Right lung (tissue), 10 donors: ENCODE measurements at places on chromosomes 16 and 17. TPM values are rescaled to one million over a fixed set of nuclear protein-coding genes. Genes with fewer than 3 reads are reported as not detected.

The KCTD5 gene
- polyA plus RNA-seq = 20.7 TPM

The MT3 gene
- polyA plus RNA-seq = not detected

The CCL4 gene
- 6.0 TPM for polyA plus RNA-seq

The NOMO2 gene
- polyA plus RNA-seq = 49.3 TPM

The ZFPM1 gene
- polyA plus RNA-seq = 2.1 TPM

The CAPNS2 gene
- not detected for polyA plus RNA-seq

The MMP28 gene
- 10.5 TPM for polyA plus RNA-seq

The EEF2K gene
- 19.7 TPM for polyA plus RNA-seq

The PPM1E gene
- 0.33 TPM for polyA plus RNA-seq

The CACNB1 gene
- 11.2 TPM for polyA plus RNA-seq

The KRTAP4-4 gene
- polyA plus RNA-seq = not detected

The JPH3 gene
- 1.3 TPM for polyA plus RNA-seq

The SDK2 gene
- 5.4 TPM for polyA plus RNA-seq

The ALDH3A1 gene
- 0.39 TPM for polyA plus RNA-seq

The LUC7L3 gene
- polyA plus RNA-seq = 690 TPM

The TXNDC17 gene
- polyA plus RNA-seq = 78.6 TPM

The PGS1 gene
- polyA plus RNA-seq = 54.8 TPM

The CARD14 gene
- 1.2 TPM for polyA plus RNA-seq

The OMG gene
- 1.6 TPM for polyA plus RNA-seq

The SHCBP1 gene
- polyA plus RNA-seq = 9.3 TPM

The PMFBP1 gene
- polyA plus RNA-seq = 3.4 TPM

The GAS2L2 gene
- 2.2 TPM for polyA plus RNA-seq

The KREMEN2 gene
- polyA plus RNA-seq = 0.26 TPM

The ARL2BP gene
- 81.7 TPM for polyA plus RNA-seq

The TAC4 gene
- polyA plus RNA-seq = 0.91 TPM

The CHRNE gene
- 1.2 TPM for polyA plus RNA-seq

The MT1G gene
- 37.0 TPM for polyA plus RNA-seq

The PLEKHH3 gene
- polyA plus RNA-seq = 42.2 TPM

The KRTAP1-1 gene
- not detected for polyA plus RNA-seq

The AXIN2 gene
- 65.8 TPM for polyA plus RNA-seq

The ASGR2 gene
- 2.1 TPM for polyA plus RNA-seq

The PIK3R6 gene
- polyA plus RNA-seq = 1.6 TPM

The DNAH2 gene
- 1.1 TPM for polyA plus RNA-seq

The CACNA1H gene
- 3.1 TPM for polyA plus RNA-seq

The NPIPA2 gene
- polyA plus RNA-seq = 4.4 TPM

The UBALD2 gene
- 20.4 TPM for polyA plus RNA-seq
